ENCODE measurements at places on chromosomes 5 and 9.

GRCh38 chr9:83116026-83116425, 53.1 kb upstream of the RASEF start:
- DNase-seq: no peak

GRCh38 chr5:128857076-128857677, 108.1 kb upstream of the SLC27A6 start:
- DNase-seq: no peak

GRCh38 chr5:116466727-116467464, 107.7 kb downstream of the SEMA6A start:
- DNase-seq: no peak

DNA sequence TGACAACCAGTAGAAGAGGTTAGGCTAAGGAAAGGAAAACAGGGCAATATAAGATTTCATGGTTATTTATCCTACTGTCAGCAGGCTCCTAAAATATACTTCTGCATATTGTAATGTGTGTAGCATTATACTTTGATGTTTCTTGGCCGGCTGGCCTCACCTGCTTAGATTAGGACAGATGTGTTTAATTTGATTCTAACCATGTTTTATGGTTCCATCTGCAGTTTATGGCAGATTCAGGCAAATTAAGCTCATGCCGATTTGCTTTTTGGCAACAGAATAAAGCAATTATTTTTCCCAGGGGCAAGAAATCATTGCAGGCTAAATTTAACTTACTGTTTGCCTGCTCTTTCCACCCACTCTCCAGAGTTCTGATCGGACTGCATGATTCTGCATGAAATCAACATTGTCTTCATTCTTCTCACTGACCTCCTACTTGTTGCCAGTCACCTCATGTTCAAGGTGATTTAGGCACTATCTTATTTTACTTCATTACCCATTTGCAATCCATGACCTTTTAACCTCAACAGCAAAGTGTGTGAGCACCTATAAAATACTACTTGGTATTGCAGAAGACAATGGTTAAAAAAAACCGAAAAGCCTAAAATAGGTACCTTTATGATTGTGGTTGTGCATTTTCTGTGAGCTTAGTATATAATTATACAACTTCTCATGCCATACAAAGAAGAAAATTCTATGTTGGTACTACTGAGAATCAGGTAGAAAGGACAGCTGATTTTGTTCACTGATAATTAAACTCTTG, 125.2 kb downstream of the EDIL3 start:
- no peak for DNase-seq

DNA sequence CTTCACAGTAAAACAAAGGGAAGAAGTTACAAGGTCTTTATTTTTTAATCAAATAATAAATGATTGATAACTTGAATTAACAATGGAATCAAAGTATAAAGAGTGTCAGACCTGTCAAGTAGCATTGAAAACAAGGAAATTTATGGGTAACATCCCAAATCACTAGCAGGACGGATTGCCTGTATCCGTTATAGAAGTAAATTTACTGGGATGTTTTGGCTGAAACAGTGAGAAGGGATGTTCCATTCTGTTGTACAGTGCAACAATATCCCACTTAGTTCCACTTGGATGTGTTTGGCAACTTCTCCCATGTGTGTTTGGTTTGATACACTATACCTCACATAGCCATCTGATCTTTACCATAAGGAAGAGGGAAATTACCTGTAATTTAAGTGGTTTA, 421.0 kb upstream of the CHD1 start:
- no peak for DNase-seq

DNA sequence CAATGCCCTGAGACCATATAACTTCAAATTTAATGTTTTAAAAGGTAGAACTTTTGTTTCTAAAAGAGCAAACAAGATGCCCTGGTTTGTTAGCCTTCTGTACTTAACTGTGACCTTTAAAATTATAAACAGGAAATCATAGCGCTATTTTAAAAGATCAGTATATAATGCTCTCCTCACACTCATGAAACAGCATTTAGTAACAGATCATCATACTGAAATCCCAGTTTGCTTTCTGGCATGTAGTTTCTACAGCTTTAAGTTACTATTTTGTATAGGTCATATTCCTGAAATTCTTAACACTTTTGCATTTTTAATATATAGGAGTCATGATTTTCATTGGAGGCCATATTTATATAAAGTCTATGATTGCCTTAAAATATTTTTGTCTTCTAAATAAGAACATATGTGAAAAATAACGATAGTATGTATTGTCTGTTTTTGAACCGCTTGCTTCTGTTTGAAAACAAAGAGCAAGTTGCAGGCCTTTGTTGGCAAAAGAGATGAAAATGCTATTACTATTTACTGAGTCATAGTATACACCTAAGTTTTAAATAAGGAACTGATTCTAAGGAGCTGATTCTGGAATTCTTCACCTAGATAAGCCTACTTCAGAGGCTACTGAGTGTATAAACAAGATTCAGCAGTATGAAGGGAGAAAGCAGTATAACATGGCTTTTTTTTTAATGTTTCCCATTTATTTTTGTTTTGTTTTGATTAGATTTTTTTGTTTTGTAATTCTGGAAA, 20.5 kb downstream of the SRFBP1 start:
- DNase-seq: no peak

GRCh38 chr5:26416911-26417310, 621.5 kb downstream of the CDH9 start:
- no peak for DNase-seq
